T-helper 1 cell (primary cell): ENCODE measurements at places on chromosomes 12 and 14.
A peak's percentile ranks its signal among the peaks of the same experiment; 100 is the strongest.

DNA sequence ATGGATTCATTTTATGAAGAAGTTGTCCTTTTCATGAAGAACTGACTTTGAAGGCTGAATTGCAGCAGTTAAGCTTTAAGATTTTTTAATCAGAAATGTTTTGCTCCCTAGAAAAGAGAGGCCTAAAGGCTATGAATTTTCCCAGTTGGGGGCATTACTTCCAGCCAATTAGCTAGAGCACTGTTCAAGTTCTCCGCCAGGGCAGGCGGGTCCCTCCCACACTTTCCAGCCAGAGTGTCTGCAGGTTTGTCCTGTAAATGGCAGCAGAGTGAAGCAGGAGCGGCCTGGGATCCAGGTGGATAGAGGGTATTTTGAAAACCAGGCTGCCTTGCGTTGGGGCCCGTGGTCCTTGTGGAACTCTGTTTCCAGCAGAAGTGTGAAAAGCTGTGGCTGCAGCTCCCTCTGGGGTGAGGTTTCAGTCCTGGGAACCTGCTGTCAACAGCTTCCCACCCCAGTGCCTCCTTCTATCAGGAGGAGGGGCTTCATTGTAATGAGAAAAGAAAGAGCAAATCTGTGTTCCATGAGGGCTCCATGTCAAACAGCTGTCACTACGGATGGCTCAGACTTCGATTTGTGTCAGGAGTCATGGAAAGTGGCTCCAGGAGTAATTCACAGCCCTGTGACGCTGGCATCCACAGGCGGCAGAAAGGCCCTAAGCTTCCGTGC is 210.7 kb upstream of the TMEM132C start:
- no peak for DNase-seq

GRCh38 chr14:89226801-89227495 is 190.1 kb downstream of the FOXN3 start:
- DNase-seq = no peak

DNA sequence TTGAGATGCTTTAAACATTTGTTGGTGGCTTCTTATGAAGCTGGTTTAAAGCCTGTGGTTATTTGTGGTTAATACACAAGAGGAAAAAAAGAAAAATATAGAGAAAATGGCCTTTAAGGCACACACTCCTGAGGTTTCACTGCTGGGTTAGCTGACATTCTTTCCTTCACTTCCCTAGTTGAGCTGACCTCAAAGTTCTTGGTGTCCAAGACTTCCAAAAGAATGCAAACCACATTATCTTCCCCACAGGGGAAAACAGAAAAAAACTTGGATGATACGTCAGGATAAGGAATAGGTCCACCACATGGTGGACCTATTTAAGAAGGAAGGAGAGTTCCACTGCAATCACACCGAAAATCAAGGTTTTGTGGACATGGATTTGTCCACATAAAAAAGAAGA is 94.3 kb downstream of the SLC25A21 start:
- DNase-seq = no peak

DNA sequence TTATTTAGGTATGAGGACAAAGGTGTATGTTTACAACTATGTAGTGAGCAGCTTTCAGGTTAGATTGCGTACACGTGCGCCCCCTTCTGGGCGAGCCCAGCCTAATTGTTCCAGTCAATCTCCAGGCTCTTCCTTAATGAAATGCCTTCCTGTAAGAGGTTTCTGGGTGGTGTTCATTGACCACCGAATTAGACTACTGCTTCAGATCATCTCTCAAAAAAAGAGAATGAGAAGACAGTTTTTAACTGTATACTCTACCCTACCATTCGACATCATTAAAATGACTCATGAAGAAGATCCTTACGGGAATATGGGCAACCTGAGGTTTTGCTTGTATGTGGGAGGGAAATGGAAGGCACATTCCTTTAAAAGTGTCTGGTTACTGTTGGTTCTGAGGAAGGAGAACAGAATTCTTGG is 2.1 kb downstream of the LUM start:
- DNase-seq = no peak

DNA sequence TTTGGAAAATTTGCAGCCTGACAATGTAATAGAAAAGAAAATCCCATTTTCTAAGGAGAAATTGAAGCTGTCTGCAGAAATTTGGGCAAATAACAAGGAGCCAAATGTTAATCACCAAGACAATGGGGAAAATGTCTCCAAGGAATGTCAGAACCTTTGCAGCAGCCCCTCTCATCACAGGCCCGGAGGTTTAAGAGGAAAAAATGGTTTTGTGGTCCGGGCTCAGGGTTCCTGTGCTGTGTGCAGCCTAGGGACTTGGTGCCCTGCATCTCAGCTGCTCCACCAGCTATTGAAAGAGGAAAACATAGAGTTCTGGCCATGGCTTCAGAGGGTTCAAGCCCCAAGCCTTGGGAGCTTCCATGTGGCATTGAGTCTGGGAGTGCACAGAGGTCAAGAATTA is 298.9 kb downstream of the ATXN7L3B start:
- no peak for DNase-seq

- DNase-seq = peak; percentile 65
Measured at GRCh38 chr12:48977290-48978281, 536 bp upstream of the WNT1 start.

DNA sequence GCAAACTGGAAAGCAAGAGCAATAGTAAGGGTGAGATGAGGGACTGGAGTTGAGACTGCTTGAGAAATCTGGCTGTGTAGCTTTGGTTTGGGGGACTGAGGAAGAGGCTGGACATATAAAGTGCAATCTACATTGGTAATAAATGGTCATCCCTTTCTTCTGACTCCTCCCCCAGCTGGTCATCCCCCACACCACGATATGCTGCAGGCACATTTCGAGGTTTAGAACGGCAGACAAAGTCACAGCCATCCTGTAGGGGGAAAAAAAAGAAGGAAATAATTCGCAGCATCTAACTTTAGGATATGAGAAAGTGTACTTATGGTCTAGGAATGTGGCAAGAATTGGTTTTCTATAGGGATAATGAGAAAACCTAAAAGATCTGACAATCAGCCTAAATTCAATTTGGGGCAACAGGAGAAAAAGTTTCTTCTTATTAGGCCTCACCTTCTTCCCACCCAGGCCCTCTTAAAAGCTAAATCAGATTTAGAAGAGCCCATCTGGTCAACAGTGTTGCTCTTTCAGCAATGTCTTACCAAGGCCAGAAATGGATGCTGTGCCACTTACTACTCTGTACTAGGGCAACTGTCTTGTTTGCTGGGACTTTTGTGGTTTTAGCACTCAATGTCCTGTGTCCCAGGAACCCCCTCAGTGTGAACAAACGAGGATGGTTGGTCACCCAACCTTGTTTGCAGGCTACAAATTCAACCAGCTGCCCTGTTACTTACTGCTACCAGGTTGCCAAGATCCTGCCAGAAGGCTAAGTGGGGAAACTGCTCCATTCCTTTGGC is 7.6 kb downstream of the M6PR start:
- no peak for DNase-seq

DNA sequence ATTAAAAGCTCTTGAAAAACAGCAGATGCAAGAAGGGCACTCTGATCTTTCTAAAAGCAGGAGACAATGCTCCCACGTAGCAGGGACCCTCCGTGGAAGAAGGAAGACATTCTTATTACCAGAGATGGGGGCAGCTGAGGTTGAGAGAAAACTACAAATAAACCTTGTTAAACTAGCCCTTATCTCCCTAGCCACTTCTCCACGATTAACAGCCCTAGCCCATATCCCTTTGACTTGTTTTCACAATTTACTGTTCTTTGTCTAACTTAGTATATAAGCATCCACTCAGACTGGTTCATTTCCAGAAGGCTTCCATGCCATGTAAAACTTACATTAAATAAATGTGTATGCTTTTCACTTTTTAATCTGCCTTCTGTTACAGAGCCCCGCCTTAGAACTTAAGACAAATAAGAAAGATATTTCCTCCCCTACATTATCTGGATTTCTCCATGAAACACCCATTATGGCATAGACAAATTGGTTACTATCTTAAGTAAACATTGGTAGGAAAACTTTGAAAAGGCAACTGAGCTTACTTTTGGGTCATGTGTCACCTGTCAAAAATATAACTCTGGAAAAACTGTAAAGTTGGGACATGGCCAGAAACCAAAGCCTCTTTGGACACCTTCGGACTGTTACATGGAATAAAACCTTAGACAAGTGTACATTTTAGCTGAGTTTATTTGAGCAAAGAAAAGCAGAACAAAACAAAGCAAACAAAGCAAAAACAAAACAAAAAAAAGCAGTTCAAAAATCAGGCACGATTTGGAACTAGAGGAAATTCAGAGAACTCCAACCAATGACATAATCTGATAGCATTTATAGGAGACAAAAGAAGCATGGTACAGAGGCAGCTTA is 4.9 kb upstream of the RNASE1 start:
- no peak for DNase-seq

DNA sequence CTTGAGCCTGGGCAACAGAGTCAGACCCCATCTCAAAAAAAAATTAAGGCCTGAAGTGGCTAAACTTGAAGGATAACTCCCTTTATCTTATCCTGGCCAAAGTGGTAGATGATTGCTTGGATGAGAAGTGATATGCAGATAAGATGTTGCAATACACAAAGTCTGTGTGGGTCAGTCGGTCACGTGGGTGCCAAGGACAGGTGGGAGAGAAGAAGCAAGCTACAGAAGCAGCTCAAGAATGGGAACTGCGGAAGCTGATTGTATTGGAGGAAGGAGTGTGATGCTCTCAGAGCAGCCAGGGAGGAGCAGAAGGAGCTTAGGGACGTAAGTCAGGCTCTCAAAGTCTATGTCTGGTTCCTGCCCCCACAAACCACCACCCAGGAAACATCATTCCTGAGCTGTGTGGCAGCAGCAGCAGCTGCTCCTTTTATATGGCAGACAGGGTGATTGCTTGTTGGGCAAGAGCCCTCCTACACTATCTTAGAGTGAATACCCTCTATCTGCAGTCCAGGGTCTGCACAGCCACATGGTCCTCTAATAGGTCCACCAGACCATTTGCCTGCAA is 54.5 kb downstream of the ATP2A2 start:
- no peak for DNase-seq

DNA sequence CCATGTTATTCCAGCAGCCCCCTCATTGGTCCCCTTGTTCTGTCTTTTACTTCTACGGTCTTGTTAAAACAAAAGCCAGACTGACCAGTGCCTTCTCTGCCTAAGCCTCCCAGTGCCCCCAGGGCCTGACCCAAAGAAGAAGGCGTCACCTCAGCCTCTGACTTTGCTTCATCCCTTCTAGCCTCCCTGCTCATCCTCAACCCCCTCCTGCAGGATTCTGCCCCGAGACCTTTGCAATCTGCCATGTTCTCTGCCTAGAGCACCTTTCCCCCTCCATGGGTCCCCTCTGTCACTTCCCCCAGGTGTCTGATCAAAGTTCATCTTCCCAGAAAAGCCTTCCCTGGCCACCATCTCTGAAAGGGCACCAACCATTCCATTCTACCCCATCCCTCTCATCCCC is 7.9 kb upstream of the RBM19 start:
- DNase-seq = no peak

DNA sequence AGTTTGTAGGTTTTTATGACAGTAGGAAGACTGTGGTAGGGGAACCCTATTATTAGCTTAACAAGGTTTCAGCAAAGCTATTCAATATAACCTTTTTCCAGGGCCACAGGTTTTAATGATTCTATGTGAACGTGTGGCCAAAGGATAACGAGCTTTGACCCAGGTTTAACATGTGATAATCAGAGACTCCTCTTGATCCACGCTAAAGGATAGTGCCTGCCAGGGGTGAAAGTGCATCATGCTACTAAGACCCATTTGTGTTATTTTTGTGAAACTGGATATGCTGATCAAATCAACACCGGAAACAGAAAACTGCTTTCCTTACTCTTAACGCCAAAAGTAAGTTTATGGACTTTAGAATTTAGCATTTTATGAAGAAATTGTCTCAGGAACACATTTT is 909 bp upstream of the TAOK3 start:
- no peak for DNase-seq

DNA sequence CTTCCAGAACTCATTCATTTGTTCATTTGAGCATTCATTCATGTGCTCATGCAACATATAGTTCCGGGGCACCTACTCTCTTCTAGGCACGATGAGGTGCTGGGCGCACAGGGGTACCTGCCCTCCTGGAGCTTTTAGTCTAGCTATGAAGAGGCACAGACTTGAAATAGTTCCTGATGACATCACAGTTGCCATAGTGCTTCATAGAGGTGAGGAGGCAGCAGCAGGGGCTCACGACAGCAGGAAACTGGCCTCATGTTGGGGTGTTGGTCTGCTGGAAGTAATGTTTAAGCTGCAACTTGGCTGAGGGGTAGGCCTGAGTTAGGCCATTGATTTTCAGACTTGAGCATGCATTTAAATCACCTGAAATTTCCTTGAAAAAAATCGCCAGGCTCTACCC is 195.5 kb downstream of the PHETA1 start:
- DNase-seq = no peak

DNA sequence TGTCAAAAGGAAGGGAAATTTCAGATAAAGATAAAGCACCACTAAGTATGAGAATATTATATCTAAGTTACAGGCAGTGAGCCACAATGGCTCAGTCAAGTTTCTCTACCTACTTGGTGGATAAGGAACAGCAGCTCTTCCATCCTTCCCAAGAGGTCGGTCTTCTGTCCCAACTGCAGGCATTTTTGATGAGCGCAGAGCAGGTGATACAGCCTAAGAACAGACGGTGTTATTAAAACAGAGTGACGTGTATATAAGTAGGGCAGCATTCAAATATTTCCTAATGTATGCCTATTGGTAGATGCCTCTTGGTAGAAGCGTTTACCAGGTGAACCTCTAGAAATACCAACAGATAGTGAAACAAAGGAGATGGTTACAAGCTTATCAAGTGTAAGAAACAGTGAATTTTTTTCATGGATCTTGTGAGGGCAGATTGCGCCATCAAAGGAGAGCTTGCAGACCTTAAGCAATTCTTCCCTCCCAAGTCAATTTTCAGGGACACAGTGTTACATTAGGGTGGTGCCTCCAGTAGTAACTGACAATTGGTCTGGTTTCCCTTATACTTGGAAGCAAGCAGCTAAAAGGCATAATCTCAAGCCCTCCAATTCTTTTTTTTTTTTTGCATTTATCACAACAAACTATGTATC is 274.5 kb downstream of the MED13L start:
- no peak for DNase-seq

GRCh38 chr12:94126067-94126466 is 22.3 kb upstream of the PLXNC1 start:
- DNase-seq = no peak

DNA sequence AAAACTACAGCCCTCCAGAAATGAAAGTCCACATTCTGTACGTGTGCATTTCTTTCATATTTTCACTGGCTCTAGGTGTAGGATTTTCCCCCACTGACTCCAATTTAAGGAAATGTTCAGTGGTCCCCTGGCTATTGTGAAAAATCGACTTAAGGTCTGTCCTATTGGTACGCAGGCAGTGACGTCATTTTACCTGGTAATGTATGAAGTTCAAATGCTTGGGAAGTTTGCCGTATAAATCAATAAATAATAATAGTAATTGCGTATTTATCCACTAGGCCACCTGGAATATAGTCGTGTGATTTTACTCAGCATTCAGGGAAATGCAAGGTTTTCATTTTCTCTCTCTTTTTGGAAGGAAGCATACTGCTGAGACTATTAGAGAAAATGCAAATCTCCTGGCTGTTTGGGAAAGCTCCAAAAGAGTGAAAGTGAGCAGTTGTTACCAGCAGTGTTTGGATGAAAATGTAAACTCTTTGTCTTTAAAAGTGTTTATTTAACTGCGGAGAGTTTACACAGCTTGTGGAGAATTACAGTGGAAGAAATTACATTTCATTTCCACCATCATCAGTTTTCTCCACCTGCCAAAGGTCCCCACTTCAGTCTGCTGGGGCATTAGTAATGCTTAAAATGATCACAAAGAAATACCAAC is 107.0 kb downstream of the EXOC5 start:
- DNase-seq = no peak

- DNase-seq = no peak
Measured at GRCh38 chr12:91677556-91677955, 468.1 kb downstream of the BTG1 start.

- no peak for DNase-seq
Measured at GRCh38 chr14:96920023-96920422, 122.8 kb downstream of the VRK1 start.
